ENCODE measurements at places on chromosomes 12 and 14. TPM values are rescaled to one million over a fixed set of nuclear protein-coding genes. Genes with fewer than 3 reads are reported as not detected.

Gene NOC4L
- total RNA-seq: 14.7 TPM

Gene CIROP
- total RNA-seq: not detected

Gene RAD9B
- 0.16 TPM for total RNA-seq

Gene SERPINA12
- total RNA-seq: not detected

Gene REM2
- total RNA-seq: not detected

Gene PAPLN
- 7.8 TPM for total RNA-seq

Gene C12orf60
- total RNA-seq: 1.1 TPM

Gene BATF
- 0.16 TPM for total RNA-seq

Gene SOX5
- total RNA-seq: 0.25 TPM

Gene CLEC9A
- total RNA-seq: not detected

Gene ACOT6
- not detected for total RNA-seq

Gene TSHR
- not detected for total RNA-seq

Gene MDGA2
- total RNA-seq: not detected

Gene MORN3
- 0.49 TPM for total RNA-seq

Gene PRH2
- total RNA-seq: not detected

Gene CYP46A1
- 0.16 TPM for total RNA-seq

Gene RHOF
- 5.8 TPM for total RNA-seq

Gene TEX22
- total RNA-seq: 0.06 TPM

Gene NRXN3
- total RNA-seq: 0.16 TPM

Gene KLRG1
- total RNA-seq: 0.25 TPM

Gene C12orf54
- not detected for total RNA-seq

Gene CINP
- total RNA-seq: 33.5 TPM

Gene GARIN6
- not detected for total RNA-seq

Gene USP15
- total RNA-seq: 47.3 TPM

Gene POTEG
- not detected for total RNA-seq

Gene MPHOSPH9
- 31.1 TPM for total RNA-seq

Gene TPPP2
- total RNA-seq: not detected

Gene PPP1R36
- total RNA-seq: 0.57 TPM

Gene NR1H4
- not detected for total RNA-seq

Gene MYF5
- not detected for total RNA-seq

Gene ARHGEF25
- total RNA-seq: under 0.01 TPM

Gene ERP27
- 0.06 TPM for total RNA-seq

Gene KCNA1
- not detected for total RNA-seq

Gene LMNTD1
- total RNA-seq: not detected

All from bladder microvascular endothelial cell (primary cell).